ENCODE measurements at places on chromosomes 5 and 9.

DNA sequence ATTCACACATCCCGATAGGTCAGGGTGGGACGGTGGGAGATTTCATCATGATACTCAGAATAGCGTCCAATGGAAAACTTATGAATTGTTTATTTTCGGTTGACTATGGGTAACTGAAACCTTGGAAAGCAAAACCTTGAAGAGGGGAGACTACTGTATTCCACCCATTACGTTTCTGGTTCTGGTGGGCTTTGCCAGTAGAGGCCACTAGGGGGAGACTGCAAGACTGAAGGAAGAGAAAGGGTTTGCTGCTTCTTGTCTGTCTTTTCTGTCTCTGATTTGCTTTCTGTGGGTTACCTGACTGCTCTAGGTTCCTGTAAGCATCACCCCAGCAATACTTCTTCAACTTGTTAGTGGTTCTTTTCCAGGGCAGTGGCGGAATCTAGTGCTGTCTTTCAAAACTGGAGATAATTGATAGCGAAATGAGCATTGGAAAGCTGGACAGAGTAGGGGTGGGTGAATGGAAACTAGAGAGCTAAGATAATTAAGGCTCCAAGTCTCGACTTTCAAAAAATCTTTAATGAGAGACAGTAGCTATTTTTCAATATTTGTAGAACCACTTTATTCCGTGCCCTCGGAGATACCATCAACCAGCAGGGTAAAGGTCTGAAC, 27.0 kb downstream of the GRIN3A start:
- DNase-seq: no peak

- no peak for DNase-seq
These were observed 1331.7 kb upstream of the WWC1 start for GRCh38 chr5:166959766-166960165.

DNA sequence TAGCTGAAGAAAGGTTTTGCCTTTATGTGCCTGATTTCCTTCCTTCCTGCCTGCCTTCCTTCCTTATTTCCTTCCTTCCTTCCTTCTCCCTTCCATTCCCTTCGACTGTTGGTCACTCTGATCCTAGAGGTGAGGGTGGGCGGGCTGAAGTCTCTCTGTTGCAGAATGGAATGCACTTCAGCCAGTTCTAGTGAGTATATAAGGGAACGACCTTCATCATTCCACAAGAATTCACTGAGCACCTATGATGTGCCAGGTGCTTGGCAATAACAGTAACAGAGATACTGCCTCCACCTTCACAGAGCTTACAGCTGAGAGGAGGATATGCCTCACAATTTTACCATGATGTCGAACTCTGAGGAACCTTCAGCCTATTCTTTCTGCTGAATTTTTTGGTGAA, 8.7 kb upstream of the OR5C1 start:
- no peak for DNase-seq

- no peak for DNase-seq
These were observed 269.0 kb downstream of the GADD45G start for GRCh38 chr9:89873801-89874200.

- peak; percentile 42 for DNase-seq
These were observed at the start of gene FRMPD1 for GRCh38 chr9:37650873-37651768. FRMPD1 (plus strand) TSS chr9:37650954; CDS start chr9:37692642, 41,688 bp downstream.

GRCh38 chr5:20445326-20445860, 457.4 kb upstream of the CDH18 start:
- no peak for DNase-seq

- no peak for DNase-seq
These were observed 3.6 kb upstream of the CPEB4 start for GRCh38 chr5:173884402-173885053.

- DNase-seq: no peak
These were observed 56.6 kb upstream of the MOCS2 start for GRCh38 chr5:53166183-53166495.

DNA sequence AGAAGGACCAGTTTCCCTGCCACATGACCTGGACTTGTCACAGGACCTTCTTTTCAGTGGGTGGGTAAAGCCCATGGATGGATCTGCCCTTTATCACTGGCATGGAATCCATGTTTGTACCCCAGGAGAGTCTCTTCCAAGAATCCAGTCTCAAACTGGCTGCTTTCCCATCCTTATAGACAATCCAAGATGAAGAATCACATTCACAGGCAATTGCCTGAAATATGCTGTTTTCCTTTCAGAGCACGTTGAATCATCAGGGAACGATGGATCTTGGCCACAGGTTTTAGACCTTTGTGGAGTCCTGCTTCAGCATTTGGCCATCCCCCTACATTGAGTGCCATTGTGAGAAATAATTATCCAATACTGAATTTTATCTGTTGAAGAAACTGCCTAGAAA, 319.8 kb downstream of the ASTN2 start:
- no peak for DNase-seq

DNA sequence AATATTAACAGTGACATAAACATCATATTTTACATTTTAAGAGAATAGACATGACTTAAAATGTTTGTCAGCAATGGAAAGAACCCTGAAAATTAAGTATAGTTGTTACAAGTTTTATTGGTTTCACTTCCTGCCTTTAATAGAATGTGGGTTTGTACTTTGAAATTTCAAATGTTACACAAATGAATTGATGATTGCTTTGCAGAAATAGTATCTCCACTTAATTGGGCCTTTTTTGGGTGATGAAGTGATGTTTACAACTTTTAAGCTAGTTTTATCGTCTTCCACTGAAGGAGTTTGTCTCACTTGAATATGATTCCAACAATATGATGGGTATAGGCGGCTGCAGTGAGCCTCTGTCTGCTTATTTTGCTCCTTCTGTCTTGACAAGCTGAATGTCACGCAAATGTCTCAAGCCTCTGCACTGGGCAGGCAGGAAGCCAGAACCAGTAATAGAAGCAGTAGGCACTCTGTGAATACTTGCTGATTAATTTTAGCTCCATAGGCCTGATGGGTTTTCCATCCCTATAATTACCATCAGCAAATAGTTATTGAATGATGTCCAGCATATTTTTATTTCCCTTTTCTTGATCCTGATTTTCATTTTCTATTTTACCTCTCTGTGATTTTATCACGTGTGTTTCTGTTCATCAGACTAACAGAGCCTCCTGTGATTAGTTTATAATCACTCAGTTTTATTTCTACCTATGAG, 10.6 kb upstream of the NR3C1 start:
- no peak for DNase-seq

GRCh38 chr9:34741628-34742027, 31.7 kb upstream of the CCL21 start:
- no peak for DNase-seq

GRCh38 chr5:10975945-10976344, 214.9 kb upstream of the DAP start:
- no peak for DNase-seq

GRCh38 chr5:79581535-79581934, 30.7 kb upstream of the TENT2 start:
- DNase-seq: no peak

DNA sequence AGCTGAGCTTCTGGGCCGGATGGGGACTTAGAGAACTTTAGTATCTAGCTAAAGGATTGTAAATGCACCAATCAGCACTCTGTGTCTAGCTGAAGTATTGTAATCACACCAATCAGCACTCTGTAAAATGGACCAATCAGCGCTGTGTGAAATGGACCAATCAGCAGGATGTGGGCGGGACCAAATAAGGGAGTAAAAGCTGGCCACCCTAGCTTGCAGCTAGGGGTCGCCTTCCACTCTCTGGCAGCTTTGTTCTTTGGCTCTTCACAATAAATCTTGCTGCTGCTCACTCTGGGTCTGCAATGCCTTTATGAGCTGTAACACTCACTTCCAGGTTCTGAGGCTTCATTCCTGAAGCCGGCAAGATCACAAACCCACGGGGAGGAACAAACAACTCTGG, 354.0 kb downstream of the PRR16 start:
- no peak for DNase-seq

DNA sequence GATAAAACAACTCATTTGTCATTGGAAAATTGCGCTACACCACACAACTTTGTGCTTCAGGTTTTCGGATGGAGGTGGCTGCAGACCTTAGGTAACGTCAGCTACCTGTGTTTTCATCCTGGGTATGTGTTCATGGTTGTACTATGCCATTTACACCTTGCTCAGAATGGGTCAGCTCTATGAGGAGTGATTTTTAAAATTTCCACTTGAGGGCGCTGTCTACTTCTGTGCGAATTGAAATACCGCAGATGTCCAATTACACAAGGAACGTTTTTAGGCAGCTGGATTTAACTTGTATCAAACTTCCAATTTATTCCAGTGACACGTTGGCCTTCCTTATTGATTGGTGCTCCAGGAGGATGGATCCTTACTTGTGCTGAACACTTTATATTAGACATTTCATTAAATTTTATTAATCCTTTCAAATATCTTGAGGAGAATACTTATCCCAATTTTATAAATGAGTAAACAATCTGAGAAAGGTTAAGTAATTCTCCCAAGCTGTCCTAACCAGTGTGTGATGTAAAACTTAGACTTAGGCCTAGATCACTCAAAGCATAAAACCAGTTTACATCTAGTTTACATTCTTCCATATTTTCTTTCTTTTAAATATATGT, 23.4 kb downstream of the DMRTA1 start:
- DNase-seq: no peak

GRCh38 chr9:21507483-21507790, 25.3 kb upstream of the IFNE start:
- no peak for DNase-seq

DNA sequence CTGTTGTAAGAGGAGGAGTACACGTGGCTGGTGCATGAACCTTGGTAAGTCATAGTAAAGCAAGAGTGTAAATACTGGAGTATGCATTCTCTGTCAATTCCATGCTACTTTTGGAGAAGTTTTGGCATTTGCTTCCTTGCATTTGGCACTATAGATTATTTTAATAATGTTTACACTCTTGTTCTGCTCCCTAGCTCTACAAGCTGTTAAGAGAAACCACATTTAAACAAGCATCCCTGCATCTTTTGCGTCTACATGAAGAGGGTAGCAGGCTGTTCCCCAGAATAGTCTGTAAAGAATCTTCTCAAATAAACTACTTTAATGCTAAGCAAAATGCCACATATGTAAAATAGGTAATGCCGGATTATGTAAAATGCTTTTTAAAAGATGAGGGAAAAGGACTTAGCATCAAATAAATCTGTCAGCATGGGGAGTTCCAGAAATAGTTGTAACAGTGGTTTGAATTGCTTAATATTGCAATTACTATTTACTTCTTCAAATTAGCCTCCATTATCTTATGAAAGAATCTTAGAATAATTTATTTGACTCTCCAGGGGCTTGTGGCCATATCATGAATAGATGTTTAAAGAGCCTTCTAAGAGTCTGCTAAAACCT, 2127.3 kb upstream of the WWC1 start:
- no peak for DNase-seq

- no peak for DNase-seq
These were observed 306.6 kb downstream of the PLK2 start for GRCh38 chr5:58153255-58153654.

DNA sequence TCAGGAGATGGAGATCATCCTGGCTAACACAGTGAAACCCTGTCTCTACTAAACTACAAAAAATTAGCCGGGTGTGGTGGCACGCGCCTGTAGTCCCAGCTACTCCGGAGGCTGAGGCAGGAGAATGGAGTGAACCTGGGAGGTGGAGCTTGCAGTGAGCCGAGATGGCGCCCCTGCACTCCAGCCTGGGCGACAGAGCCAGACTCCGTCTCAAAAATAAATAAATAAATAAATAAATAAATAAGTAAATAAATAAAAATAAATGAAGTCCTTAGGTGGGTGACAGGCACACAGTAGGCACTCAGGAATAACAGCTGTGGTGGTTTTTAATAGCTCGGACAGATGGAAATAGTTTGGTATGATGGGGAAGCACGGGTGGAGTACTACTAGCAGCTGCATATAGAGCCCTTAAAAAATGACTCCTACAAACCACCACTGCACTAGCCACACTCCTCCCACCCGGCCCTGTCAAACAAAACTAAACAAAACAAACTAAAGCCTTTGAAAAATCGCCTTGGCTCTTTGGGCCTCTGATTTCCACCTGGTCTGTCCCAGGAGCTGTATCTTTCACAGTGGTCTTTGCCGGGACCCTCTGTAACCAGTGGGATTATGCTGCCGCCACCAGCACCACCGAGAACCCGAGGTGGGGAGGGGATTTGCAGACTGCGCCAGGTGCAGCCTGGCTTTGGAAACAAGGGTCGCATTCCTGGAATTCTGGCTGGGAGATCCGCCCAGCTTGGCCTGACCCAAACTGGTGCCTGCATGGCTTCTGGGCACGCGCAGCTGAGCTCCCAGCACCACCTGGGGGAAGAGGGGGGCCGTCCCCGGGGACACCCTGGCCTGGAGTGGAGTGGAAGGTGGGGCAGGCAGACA, 5.1 kb upstream of the WDR5 start:
- DNase-seq: no peak

GRCh38 chr5:119276978-119277377, 78.8 kb upstream of the TNFAIP8 start:
- no peak for DNase-seq

DNA sequence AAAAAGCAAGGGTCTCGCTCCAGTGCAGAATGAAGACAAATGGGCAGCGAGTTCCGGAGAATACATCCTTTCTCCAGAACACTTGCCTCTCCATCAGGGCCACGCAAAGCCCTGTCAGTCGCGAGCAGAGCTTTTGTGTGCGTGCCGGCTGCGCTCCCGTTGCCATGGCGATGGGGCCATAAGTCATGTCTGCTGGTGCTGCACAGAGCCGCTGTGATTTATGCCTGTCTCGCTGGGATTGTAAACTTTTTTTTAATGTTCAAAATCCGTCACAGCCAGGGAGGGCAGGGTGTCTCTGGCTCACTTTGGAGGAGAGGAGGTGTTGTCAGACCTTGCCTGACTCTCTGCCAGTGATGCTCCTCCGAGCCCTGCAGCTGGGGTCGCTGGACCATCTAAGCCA, 272.7 kb downstream of the TRIM32 start:
- DNase-seq: peak; percentile 10

GRCh38 chr5:2832394-2832793, 80.9 kb upstream of the IRX2 start:
- no peak for DNase-seq

Measured in right renal cortex interstitium (tissue), 3 donors.